ENCODE measurements at places on chromosomes 5 and 9.

- ATAC-seq = no peak
Measured at GRCh38 chr9:93205896-93206575, 22.1 kb downstream of the WNK2 start.

DNA sequence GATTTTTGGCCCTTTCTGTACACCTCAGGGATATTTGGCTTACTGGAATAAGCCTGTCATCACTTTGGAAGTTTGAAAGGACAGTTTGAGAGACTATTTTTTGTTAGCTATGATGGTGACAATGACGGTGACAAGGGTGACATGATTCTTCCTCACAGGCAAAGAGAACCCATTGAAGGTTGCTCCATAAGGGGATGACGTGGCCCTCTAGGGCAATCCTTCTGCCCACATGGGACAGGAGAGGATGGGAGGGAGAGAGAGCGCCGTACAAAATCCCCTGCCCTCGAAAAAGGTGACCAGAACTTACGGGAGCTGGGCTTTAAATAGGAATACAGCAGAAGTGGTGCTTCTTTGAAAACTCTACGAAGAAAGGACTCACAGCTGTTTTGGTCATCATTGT, 22.6 kb downstream of the HRH2 start:
- ATAC-seq = no peak

GRCh38 chr9:19085295-19085694, 17.4 kb downstream of the HAUS6 start:
- no peak for ATAC-seq

- no peak for ATAC-seq
Measured at GRCh38 chr9:83287021-83287420, 224.1 kb upstream of the RASEF start.

- ATAC-seq = no peak
Measured at GRCh38 chr5:139799359-139799758, 3.8 kb downstream of the PSD2 start.

DNA sequence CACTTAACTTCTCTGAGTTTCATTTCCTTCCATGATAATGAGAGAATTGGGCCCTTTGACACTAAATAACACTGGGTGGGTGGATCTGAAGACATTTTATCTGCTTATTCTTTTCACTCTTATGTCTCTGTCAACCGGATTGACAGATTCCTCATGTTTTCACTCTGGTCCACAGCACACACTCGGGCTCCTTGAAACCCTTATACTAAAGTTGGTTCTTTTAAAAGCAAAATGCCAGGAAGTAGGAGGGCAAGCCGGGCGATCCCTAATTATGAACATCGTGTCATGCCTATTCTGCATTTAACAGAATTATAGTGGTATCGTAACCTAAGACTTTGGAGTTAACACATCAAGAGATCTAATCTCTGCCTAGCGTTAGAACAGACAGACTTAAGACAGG, 28.2 kb upstream of the CREBRF start:
- ATAC-seq = no peak

DNA sequence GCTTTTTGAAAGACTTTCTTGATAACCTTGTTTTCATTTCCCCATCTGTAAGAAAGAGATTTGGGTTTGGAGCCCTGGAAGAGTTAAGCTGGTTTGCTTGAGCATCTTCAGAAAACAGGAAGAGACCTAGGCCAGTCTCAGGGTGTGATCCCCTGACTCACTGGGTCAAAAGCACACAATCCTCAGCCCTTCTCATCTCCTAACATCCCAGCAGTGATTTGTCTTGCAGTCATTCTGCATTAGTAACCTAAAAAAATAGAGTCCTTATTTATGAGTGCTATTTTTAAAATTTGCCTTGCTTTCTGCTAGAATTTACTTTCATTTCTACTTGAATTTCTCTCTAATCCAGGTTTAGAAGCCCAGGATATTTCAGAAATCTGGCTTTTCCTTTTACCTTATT, 16.4 kb upstream of the ARSB start:
- no peak for ATAC-seq

DNA sequence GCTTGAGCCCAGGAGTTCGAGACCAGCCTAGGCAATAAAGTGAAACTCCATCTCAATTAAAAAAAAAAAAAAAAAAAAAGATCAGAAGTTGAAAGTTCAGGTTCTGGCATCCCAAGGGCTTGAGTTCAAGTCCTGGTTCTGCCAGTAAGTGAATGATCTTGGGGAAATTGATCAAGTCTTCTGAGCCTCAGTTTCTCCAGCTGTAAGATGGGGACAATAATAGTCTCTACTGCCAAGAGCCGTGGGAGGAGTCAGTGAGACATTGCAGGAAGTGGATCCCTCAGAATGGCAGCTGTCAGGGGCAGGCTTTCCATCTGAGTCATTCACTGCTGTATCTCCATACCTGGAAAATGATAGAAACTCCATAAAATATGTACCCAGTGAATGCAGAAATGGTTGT, 37.8 kb upstream of the FUBP3 start:
- ATAC-seq = no peak

GRCh38 chr9:70409280-70409679, 5.2 kb downstream of the KLF9 start:
- ATAC-seq = no peak

DNA sequence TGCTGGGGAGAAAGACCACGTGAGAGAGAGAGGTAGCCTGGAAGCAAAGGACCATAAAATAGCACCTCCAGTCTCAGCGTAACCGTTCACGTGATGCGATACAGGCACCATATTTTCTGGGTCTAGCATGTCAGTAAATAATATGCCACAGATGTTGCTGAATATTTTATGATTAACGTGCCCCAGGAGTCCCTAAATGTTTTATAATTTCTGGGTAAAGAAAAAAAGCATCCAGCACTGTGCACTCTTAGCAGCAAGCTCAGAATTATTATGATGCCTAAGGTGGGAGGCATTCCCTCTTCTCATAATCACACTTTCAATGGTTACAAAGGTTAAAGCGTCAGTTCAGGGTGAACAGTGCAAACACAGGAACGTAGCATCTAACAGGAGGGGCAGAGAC, 121.8 kb downstream of the CAVIN4 start:
- ATAC-seq = no peak

DNA sequence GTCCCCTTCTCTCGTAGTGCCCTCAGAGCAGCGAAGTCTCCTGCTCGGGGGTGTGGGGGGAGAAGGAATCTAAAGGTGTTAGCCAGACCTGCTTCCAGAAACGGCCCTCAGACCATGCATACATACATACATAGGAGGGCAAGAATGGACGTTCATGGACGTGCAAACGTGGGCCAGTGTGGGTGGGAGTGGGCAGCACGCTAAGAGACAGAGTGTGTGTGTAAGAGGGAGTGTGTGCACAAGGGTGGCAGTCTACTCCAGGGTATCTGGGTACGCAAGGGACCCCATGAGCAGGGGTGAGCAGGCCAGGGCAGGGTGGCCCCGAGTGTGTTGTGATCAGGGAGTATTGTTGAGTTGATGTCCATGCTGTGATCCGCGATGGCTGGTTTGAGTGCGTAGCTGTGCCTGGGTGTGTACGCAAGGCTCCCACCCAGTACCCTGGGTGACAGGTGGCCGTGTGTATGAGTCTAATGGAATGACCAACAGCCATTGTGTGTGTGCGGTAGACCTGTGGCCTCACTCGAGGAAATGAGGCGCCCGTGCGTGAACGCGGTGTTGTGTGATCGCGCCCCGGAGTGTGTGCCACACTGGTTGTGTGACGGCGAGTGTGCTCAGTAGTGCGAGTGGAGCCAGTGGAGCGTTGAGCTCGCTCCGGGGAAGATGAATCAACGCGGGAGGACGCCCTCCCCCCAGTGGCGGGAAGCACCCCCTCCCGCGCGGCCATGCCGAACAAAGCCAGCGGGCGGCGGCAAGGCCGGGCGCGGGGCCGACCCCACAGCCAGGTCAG, 826 bp downstream of the GPRIN1 start:
- no peak for ATAC-seq

DNA sequence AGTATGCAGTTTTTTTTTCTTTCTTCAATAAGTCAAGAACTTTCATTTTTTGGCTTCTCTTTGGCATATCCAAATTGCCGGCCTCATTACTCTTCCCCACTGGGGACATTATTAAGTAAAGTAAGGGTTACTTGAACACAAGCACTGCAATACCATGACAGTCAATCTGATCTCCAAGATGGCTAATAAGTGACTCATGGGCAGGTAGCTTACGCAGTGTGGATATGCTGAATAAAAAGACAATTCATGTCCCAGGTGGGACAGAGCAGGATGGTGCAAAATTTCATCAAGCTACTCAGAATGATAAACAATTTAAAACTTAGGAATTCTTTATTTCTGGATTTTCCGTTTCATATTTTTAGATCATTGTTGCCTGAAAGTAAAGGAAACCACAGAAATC, 671.8 kb downstream of the ACTL7B start:
- ATAC-seq = no peak

DNA sequence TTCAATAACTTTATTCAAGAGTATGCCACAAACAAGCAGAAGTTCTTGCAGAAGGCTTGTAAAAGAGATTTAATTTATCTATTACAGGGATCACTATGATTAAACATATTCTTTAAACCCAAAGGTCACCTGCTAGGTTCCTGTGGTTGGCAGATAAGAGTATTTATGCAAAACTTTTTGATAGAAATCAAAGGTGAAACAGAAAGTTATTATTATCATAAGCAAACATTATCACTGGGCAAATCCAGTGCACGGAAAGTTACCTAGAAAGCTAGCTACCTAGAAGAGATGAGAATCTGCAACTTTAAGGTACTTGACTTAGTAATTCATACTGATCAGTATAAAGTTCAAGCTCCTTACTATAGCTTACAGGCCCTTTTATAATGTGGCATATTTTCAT, 3.2 kb downstream of the STARD4 start:
- ATAC-seq = no peak

GRCh38 chr9:73451003-73451402, 299.3 kb downstream of the ANXA1 start:
- ATAC-seq = no peak

- ATAC-seq = no peak
Measured at GRCh38 chr9:125462861-125463291, 201.2 kb downstream of the GAPVD1 start.

DNA sequence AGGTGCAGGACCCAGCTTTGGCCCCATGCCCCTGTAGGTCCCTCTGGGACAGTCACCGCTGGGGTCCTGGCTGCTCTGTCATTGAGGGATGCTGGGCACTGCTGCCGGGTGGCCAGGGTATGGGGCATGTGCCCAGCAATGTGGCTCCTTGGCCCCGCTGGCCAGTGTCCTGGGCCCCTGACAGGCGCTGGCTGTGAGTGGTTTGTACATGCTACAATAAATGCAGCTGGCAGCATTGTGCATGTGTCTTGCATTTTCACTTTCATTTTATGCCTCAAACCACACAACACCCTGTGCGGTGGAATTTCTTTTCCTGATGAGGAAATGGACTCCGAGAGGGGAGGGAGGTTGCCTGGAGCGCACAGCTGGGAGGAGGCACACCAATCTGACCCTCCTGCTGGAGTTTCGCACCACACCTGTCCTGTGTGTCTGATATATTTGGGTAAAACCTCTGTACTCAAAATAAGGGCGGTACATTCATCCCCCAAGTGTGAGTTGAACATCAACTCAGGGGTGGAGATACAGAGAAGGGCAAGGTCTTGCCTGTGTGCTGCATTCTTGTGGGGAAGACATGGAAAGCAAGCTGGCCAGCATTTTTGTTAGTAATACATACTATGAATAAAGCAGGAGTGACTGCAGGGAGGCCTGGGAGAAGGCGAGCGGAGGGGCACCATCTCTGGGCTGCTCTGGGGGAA, 11.7 kb downstream of the TSPAN17 start:
- no peak for ATAC-seq

DNA sequence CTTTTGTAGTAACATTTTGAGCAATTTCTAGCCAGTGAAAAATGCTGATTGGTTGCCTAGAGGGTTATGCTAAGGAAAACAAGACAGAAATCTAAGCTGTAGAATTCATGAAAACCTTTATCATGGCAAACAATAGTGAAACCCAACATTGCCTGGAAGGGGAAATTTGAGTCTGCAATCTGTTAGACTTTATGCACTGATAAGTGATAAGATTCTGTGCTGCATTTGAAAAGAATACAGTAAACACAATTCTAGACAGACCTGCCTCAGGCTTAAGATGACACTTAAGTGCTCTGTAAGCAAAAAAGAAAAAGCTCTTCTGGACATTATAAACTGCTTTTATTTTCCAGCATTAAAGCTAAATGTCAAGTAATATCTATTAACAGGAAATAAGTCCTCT, 519.3 kb downstream of the ISL1 start:
- no peak for ATAC-seq

- ATAC-seq = no peak
Measured at GRCh38 chr5:138180183-138180782, 1.4 kb downstream of the KIF20A start.

- no peak for ATAC-seq
Measured at GRCh38 chr5:69219939-69220338, 14.7 kb upstream of the CDK7 start.

DNA sequence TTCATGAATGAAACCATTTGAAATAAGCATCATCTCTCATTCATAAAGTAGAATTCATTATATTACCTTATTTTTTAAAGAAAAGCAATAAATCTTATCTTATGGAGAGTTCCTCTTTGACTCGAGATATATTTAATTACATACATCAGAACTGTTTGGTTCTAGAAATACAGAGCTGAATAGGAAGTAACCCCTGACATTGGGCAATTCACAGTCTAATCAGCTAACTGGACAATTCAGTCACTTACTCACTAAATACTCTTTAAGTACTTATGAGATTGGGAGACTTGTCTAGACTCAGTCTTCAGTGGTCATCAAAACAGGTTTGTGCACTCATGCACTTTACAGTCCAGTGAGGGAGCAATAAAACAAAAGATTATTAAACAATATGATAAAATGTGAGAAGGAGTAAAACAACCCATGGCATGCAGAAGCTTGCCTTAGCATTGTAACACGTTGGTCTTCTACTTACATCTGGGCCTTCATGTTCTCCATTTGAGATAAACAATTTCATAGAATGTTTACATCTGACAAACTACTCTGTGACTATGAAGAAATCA, 11.5 kb upstream of the FBXO38 start:
- ATAC-seq = no peak

- no peak for ATAC-seq
Measured at GRCh38 chr9:135827301-135827700, 80.0 kb downstream of the CAMSAP1 start.

- ATAC-seq = no peak
Measured at GRCh38 chr5:4011943-4012342, 416.3 kb downstream of the IRX1 start.

GRCh38 chr9:18668944-18669343, 195.0 kb downstream of the ADAMTSL1 start:
- ATAC-seq = no peak

GRCh38 chr5:30572279-30572678, 621.2 kb upstream of the CDH6 start:
- ATAC-seq = no peak

- ATAC-seq = no peak
Measured at GRCh38 chr9:131484560-131485185, 18.0 kb upstream of the POMT1 start.

- ATAC-seq = no peak
Measured at GRCh38 chr5:141343953-141344463, 379 bp downstream of the PCDHGA3 start.

GRCh38 chr9:133803028-133803585, 65.0 kb upstream of the SARDH start:
- ATAC-seq = no peak

Measured in gastroesophageal sphincter (tissue), 4 donors.